ENCODE measurements at places on chromosomes 3 and 15. TPM values are rescaled to one million over a fixed set of nuclear protein-coding genes. Genes with fewer than 3 reads are reported as not detected.

Gene SMCO1
- not detected for total RNA-seq

Gene P2RY12
- total RNA-seq = not detected

Gene NOX5
- not detected for total RNA-seq

DNA sequence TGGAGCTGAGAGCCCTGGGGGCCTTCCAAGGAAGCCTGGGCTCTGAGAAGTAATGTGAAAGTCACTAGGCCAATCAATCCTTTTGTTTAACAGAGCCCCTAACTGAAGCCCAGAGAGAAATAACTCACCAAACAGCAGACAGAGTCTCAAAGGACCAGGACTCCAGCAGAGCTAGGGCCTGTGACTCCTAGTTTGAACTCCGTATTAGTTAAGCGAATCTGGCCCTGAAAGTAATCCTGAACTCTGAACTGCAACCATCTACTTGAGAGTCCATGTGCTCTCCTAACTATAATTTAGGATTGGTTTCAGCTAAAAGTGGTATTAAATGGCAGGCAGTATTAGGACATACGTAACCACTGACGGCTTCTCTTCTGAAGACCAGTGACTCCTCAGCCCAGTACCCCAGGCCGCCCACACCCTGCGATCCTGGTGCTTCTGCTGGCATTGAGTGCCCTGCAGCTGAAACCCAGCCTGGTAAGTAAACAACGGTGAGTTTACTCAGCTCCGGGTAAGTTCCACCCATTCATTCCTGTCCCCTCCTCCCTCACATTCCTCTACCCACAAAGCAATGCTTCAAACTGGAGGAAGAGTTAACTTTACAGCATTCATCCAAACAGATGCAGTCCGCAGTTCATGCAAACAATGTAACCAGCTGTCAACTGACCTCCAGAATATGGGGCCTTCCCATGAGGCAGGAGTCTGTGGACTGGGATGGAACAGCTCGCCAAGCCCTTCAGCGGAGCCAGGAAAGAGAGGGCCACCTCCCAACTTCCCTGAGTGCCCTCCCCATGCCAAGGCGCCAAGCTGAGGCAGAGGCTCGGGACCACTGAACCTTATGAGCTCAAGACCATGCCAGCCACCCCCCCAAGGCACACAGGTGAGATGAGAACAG is 7.3 kb downstream of the MYO5C start:
- no peak for DNase-seq

Gene HYAL1
- 0.96 TPM for total RNA-seq

DNA sequence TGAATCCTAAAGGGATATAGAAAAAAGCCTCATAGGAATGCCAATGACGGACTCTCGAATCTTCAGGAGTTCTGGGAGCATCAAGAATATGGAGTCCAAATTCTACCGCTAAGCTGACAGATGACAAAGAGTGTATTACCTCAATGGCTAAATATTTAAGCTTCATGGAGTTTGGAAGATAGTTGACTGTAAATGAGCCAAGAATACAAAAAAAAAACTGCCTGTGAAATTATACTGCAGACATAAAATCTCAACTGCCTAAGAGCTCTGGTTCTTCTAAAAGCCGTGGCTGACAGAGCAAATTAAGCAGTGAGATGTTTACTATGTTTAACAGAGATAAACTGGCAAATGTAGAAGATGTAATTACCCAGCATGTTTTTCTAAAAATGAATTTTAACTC is 140.0 kb downstream of the GADL1 start:
- DNase-seq = no peak

Gene CD47
- total RNA-seq = 507 TPM

GRCh38 chr3:10845001-10845761 is 29.2 kb downstream of the SLC6A11 start:
- no peak for DNase-seq

DNA sequence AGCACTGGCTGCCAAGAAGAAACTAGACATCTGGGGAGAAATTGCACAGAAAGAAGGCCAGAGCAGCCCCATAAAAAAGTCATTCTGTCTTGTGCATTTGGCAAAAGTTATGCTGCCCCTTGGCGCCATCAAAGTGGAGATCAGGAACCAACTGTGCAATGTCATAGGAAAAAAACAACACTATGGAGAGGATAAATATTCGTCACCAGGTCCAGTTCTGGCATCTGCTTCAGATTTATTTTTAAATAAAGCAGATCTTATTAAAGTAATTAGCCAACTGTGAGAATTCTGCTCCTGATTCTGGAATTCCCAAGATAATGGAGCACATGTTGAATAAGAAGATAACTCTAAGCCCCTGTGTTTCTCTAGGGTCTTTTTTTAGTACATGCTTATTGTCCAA is 500.0 kb upstream of the IL12A start:
- no peak for DNase-seq

- no peak for DNase-seq
Observed at GRCh38 chr3:69094467-69095205, 9.9 kb downstream of the ARL6IP5 start.

- no peak for DNase-seq
Observed at GRCh38 chr3:197171481-197172067, 126.8 kb downstream of the DLG1 start.

DNA sequence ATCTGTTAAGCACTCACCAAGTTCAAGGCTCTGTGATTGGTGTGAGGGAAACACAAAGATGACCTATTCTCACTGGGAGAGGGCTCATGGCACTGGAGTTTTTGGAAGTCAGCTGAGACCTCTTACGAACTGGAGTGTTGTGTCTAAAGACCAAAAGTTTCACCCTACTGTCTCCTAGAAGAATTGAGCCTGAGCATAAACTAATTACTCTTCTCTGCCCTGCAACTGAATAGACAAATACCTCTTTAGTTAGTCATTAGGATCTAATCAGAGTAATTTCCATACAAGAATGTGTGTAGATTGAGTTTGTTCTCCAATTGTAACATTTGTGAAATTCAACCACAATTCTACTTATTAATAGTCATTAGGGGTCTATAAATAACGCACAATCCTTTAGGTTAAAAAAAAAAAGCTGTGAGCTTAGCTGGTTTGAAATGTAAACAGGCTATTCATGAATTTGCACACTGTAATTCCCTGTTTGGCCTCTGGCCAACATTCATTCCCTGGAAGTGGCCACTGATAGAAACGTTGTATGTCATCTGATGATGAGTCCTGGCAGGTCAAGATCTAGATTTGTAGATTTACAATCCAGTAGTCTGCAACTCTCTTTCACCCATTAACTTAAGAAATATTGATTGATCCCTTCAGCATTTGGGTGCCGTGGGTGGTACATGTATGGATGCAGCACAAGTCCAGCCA is 76.8 kb upstream of the SOX14 start:
- no peak for DNase-seq

Gene GPR160
- total RNA-seq = not detected

GRCh38 chr3:170033489-170033888 is 4.3 kb upstream of the GPR160 start:
- DNase-seq = no peak

All from glutamatergic neuron (in vitro differentiated cells).